ENCODE measurements at places on chromosomes 5 and 9.

GRCh38 chr5:1975406-1975715, 92.6 kb upstream of the IRX4 start:
- no peak for DNase-seq

DNA sequence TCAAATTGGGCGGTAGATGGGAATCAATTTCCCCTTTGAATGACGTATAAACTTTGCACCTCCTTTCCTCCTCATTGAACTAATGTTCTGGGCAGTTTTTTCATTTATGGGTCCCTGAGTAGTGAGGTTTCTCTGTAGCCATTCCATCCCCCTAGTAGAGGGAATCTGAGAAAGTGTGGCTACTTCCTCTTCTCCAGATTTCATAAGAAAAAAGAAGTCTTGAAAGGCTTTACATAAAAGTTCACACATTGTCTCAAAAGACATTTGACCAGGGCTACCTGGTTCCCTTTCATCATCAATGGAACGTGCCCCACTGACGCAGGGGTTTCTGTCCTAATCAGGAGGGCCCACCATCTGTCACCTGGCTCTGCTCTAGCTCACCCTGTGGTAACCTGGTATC, 57.3 kb downstream of the CTSL start:
- DNase-seq = no peak

GRCh38 chr5:15007646-15008045, 136.1 kb upstream of the ANKH start:
- no peak for DNase-seq

- peak; percentile 52 for DNase-seq
These were observed 137.8 kb downstream of the CEP120 start for GRCh38 chr5:123285122-123286023.

- DNase-seq = peak; percentile 56
These were observed 66.1 kb upstream of the CTSL start for GRCh38 chr9:87659534-87660419.

GRCh38 chr9:113522419-113522818, 58.9 kb downstream of the RGS3 start:
- DNase-seq = no peak

- DNase-seq = no peak
These were observed 140.2 kb downstream of the HSD17B3 start for GRCh38 chr9:96161819-96162218.

GRCh38 chr5:38541174-38541725, 15.2 kb downstream of the LIFR start:
- no peak for DNase-seq

- no peak for DNase-seq
These were observed 123.6 kb downstream of the MYO10 start for GRCh38 chr5:16812448-16812847.

GRCh38 chr9:123112015-123112975, 78.8 kb downstream of the GPR21 start:
- no peak for DNase-seq

DNA sequence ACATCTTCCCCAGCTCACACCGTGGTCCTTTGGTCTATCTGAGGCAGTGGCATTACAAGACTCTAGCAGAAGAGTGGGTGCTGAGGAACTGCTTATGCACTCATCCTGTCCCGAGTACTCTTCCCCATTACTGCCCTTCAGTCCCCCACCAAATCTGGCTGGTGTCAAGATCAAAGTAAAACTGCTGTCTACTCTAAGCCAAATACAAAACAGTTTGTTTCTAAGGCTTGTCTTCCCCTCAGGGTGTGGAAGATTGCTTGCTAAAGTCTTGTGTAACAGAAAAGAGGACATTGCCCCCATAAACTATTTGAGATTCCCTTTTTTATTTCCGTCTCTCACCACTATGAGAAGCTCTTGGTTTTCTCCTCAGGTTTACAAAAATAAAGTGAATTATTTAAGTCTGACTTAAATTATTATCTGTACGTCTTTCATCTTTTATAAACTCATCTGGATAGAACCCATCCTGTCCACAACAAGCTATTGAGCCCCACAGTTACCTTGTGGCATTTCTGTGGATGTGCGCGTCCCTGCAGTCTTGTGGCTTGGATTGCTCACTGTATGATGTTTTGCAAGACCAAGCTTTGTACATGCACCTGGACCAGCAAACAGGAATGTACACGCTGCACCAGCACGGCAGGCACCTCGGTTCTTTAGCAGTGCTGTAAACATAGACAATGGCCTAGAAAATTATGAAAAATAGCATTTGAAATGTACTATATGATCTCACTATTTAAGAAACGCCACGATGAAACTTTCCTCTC, 61.0 kb downstream of the CYSTM1 start:
- DNase-seq = no peak

- no peak for DNase-seq
These were observed 41.0 kb upstream of the GFPT2 start for GRCh38 chr5:180394031-180394636.

- no peak for DNase-seq
These were observed 38.5 kb upstream of the GZMA start for GRCh38 chr5:55063899-55064298.

GRCh38 chr5:116652903-116653302, 78.3 kb upstream of the SEMA6A start:
- no peak for DNase-seq

- DNase-seq = no peak
These were observed 16.7 kb downstream of the TRAF1 start for GRCh38 chr9:120909904-120910303.

- peak; percentile 27 for DNase-seq
These were observed 2.1 kb downstream of the MXD3 start for GRCh38 chr5:177309351-177310191.

DNA sequence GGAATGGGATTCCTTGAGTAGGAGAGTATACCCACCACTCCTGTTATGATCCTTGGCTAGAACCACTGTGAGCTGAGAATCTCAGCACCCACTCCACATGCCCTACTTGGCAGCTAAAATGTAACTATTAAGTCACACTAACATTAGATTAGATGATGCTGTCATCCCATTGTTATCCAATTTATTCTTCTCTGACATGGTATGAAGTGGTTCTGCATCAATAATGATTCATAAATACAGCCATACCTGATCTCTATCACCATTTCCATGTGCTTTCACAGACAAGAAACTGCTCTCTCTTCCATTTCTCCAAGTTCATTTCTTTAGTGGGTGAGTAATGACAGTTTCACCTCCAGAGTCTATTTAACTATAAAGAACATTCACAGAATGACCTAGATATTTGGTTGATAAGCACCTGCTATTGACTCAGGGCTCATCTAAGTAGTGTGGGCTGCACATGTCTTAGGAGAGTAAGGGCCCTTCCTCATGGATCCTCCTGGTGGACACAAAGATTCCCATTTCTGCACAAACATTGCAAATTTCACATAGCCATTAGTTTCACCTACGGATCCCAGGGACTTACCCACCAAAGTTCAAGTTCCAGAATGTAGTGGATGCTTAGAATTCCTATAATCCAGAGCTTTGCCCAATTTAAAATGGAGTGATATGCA, 187.9 kb downstream of the EBF1 start:
- DNase-seq = no peak

GRCh38 chr5:93428868-93429267, 152.2 kb downstream of the NR2F1-AS1 start:
- DNase-seq = no peak

DNA sequence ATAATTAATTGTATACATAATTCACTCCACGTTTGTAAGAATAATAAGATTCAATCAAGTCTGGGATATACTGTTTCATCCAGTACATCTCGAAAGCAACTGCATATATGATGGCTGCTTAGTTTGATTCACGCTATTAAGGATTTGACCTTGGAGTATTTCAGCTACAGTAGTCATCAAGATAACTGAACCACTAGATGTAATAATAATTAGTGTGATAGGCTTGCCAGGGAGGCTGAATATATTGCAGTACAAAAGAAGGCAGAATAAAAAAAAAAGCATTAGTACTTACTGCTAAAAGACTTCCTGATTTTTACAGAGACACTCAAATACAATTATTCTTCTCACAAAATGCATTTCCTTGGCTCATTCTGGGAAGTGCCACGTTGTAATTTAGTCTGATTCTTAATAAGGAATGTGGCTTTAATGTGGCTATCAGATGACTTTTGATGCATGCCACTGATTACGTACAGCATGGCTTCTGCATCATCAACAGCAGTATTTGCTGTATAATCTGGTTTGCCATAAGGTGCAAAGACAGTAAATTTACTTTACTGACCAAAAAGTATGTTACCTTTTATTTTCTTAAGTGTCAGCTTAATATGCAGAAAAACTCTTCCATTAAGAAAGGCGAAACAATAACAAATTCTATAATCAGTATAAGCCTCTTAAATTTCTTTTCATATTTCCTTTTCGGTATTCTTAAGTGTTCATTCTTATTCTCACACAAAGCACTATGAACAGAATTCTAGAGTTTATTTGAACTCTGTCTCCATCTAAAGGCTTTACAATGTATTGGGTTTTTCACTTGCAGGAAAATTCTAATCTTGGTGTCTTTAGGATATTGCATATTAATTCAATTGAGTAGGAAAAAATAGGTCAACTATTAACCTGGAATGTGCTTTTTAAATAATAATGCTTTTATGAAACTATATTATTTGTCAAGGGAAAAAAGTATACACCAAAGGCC, 166.4 kb downstream of the SLF1 start:
- no peak for DNase-seq

DNA sequence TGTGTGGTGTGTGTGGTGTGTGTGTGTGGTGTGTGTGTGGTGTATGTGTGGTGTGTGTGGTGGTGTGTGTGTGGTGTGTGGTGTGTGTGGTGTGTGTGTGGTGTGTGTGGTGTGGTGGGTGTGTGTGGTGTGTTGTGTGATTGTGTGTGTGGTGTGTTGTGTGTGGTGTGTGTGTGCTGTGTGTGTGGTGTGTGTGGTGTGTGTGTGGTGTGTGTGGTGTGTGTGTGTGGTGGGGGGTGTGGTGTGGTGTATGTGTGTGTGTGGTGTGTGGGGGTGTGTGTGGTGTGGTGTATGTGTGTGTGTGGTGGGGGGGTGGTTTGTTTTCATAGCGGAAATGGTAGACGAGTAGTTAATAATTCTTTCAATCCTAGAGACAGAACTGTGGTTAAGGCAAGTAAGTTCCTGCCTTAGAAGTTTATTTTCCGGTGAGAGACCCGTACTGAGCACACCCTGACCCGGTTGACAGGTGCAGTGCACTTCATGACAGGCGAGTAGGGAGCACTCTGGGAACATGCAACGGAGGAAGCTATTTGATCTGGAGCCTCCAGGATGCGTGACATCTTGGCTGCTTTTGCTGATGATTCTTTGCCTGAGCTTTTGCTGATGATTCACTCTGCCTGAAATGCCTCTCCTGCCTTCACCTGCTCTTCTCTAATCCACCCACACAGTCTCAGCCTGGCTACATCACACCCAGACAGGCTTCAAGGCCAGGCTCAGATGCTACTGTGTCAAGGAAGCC, 21.7 kb upstream of the FAT2 start:
- no peak for DNase-seq

- no peak for DNase-seq
These were observed 8.2 kb upstream of the AGPAT2 start for GRCh38 chr9:136695435-136695895.

DNA sequence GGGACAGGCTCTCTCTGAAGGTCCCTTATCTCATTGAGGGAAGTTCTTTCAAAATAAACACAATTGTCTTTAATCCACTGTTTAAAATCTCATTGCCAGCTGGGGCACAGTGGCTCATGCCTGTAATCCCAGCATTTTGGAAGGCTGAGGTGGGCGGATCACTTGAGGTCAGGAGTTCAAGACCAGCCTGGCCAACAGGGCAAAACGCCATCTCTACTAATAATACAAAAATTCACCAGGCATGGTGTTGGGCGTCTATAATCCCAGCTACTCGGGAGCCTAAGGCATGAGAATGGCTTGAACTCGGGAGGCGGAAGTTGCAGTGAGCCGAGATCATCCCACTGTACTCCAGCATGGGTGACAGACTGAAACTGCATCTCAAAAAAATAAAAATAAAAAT, 8.3 kb upstream of the NDFIP1 start:
- no peak for DNase-seq

GRCh38 chr5:88376728-88377127, 108.1 kb upstream of the TMEM161B start:
- DNase-seq = peak; percentile 55

All from posterior cingulate gyrus (tissue), 11 donors.